H9 (cell line): ENCODE measurements at places on chromosomes 1 and 21. TPM values are rescaled to one million over a fixed set of nuclear protein-coding genes. Genes with fewer than 3 reads are reported as not detected.

DNA sequence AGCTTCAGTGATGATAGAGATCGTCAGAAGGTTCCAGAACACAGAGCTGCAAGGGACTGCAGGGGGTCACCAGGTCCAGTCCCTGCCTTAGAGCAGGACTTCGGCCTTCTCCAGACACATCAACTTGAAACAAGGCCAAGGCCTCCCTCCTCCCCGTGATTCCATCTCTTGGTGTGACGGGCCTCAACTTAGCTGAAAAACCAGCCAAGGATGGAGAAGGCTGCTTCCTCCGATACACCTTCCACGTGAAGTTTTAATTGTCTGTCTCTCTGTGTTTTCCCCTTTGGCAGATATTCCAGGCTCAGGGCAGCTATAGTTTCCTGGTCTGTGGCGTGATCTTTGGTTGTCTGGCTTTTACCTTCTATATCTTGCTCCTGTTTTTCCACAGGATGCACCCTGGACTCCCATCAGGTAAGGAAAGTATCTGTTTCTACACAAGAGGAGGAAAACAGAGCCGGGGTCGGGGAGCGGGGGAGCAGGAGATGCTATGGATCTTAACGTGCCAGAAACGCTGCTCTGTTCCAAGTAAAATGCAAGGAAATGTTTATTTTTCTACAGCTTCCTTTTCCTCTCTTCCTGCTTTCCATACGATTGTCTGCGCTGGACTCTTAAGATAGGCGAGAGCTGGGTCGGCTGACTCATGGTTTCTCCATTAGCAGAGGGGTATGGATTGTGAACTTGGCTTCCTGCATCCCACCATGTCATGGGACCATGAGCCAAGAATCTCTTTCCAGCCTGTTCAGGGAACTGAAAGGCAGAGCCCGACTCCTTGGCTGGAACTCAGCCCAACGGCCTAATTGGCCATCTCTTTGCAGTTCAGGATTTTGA lies 32.8 kb downstream of the ELK4 start:
- no peaks in the 10 kb centered on the region for H3K4me1 ChIP-seq
- no peak for DNase-seq
- no peak overlapping the region for H3K27ac ChIP-seq
- H3K4me3 ChIP-seq, result no peak overlapping the region
- H3K27me3 ChIP-seq, result no peaks in the 10 kb centered on the region; the same call in 1 of the 2 replicates

GRCh38 chr21:45897191-45898027 lies 84.2 kb upstream of the COL6A1 start:
- no peak for DNase-seq
- H3K27ac ChIP-seq, result no peak overlapping the region
- H3K4me3 ChIP-seq, result no peak overlapping the region
- no peaks in the 10 kb centered on the region for H3K27me3 ChIP-seq

- no peak for DNase-seq
- no peak overlapping the region; the same call in 2 of the 3 replicates for H3K4me3 ChIP-seq
- H3K36me3 ChIP-seq, result peaks cover 98% of the 10 kb centered on the region
- H3K27ac ChIP-seq, result no peak overlapping the region
- no peaks in the 10 kb centered on the region for H3K4me1 ChIP-seq
Observed at GRCh38 chr1:212973899-212974298, 23.6 kb downstream of the VASH2 start.

DNA sequence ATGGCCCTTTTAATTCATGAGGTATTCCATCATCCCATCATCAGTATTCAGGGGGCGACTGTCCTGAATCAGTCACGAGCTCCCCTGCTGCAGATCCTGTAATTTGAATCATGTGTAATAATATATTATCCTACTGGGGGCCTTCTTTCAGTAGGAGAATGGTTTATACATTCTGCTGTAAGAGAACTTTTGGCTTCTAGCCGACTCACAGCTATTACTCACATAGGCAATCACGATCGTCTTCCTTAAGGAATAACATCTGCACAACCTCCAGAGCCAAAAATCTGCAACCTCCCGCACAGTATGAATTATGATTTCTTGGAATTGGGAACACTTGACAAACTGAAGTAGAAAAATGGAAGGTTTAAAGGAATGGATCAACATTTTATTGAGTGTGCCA lies 343.0 kb downstream of the USP25 start:
- no peak overlapping the region for H3K4me3 ChIP-seq
- no peaks in the 10 kb centered on the region for H3K36me3 ChIP-seq
- no peak overlapping the region for H3K27ac ChIP-seq
- no peaks in the 10 kb centered on the region for H3K27me3 ChIP-seq
- no peaks in the 10 kb centered on the region; the same call in 1 of the 2 replicates for H3K4me1 ChIP-seq

The HSPB7 gene
- not detected in 2 replicates for total RNA-seq

The S100A7 gene
- total RNA-seq, result not detected in 2 replicates

- H3K36me3 ChIP-seq, result no peaks in the 10 kb centered on the region
- no peak for DNase-seq
- H3K27ac ChIP-seq, result no peak overlapping the region
Observed at GRCh38 chr1:183730886-183731573, 73.9 kb upstream of the RGL1 start.

The TFF3 gene
- 1.5 TPM in 2 replicates for total RNA-seq

The CFAP126 gene
- total RNA-seq, result not detected in 2 replicates

The PLXNA2 gene
- 0.57 and 0.64 TPM in 2 replicates for total RNA-seq

DNA sequence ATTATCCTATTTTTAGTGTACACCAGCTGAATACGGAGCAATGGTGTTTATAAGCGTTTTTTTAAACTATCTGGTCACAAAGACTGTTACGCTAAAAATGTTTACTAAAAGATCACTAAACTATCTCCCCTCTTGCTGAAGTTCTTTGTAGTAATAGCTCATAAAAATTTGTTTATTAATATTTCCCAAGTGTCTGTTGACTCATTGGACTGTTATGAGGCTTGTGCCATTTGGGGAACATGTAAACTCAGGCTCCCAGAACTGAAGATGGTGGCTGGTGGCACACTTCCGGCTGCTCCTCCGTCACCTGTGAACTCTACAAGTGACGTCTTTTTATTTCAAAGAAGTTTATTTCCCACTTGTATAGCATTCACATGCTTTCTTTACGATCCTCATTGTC lies 46.3 kb downstream of the AIDA start:
- no peaks in the 10 kb centered on the region for H3K27me3 ChIP-seq
- H3K4me1 ChIP-seq, result no peaks in the 10 kb centered on the region
- H3K4me3 ChIP-seq, result no peak overlapping the region
- H3K27ac ChIP-seq, result no peak overlapping the region
- peaks cover 51% of the 10 kb centered on the region for H3K36me3 ChIP-seq

GRCh38 chr1:211092955-211093354 lies 41.0 kb downstream of the KCNH1 start:
- no peak overlapping the region for H3K27ac ChIP-seq
- H3K4me1 ChIP-seq, result no peaks in the 10 kb centered on the region
- no peak for DNase-seq
- H3K36me3 ChIP-seq, result no peaks in the 10 kb centered on the region
- no peak overlapping the region for H3K4me3 ChIP-seq

- no peaks in the 10 kb centered on the region for H3K4me1 ChIP-seq
- H3K27ac ChIP-seq, result no peak overlapping the region
- H3K4me3 ChIP-seq, result no peak overlapping the region
- peaks cover 35% of the 10 kb centered on the region for H3K36me3 ChIP-seq
- DNase-seq, result no peak
Observed at GRCh38 chr1:113912594-113913311, 7.6 kb downstream of the DCLRE1B start.

- H3K27ac ChIP-seq, result no peak overlapping the region
- no peak overlapping the region for H3K4me3 ChIP-seq
- no peaks in the 10 kb centered on the region for H3K4me1 ChIP-seq
- no peak for DNase-seq
Observed at GRCh38 chr1:177385760-177386698, 215.3 kb downstream of the BRINP2 start.

The ANXA9 gene
- total RNA-seq, result 0.81 and 0.92 TPM in 2 replicates

DNA sequence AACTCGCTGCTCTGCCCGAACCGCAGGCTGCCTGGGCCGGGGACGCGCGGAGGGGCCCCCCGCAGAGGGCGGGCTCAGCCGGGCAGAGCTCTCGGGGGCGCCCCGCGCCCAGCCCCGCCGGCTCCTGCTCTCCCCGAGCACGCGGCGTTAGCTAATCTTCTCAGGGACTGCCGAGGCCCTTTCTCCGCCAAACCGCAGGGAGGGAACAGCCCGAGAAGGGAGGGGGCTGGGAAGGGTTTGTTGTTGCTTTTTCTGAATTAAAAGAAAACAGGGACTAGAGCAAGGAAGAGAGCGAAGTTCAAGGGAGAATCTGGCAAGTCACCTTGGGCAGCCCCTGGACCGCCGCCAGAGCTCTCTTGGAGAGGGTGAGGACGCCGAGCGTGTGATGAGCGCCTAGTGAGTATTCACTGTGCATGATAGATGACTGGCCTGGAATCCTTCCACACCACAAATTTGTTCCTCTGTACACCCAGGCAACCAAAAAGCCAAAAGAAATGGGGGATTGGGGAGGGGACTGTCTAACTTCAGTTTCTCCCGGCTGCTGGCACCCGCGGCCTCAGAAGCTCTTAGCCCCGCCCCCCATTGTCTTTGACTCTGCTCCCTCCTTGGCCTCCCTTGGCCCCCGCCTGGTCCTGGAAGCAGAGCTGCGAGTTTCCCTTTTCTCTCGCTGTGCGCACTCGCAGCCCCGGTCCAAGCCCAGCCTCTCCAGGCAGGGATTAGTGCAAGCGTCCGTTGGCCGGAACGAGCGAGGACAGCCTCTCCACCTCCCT lies 19.7 kb upstream of the LMX1A start:
- DNase-seq, result peak; percentile 87
- peak overlapping the region; percentile 88 for H3K4me3 ChIP-seq
- H3K4me1 ChIP-seq, result 0 out of 2 replicates have a peak, but pooled peaks cover 3% of the 10 kb centered on the region
- H3K27me3 ChIP-seq, result peaks cover 4% of the 10 kb centered on the region; the same call in 1 of the 2 replicates
- no peaks in the 10 kb centered on the region for H3K36me3 ChIP-seq

- no peak overlapping the region for H3K27ac ChIP-seq
- DNase-seq, result no peak
- H3K4me3 ChIP-seq, result no peak overlapping the region
Observed at GRCh38 chr21:21788591-21788990, 790.4 kb downstream of the NCAM2 start.

GRCh38 chr1:221688488-221688843 lies 53.4 kb downstream of the DUSP10 start:
- H3K4me1 ChIP-seq, result no peaks in the 10 kb centered on the region
- H3K27me3 ChIP-seq, result no peaks in the 10 kb centered on the region
- no peaks in the 10 kb centered on the region for H3K36me3 ChIP-seq
- DNase-seq, result no peak
- H3K4me3 ChIP-seq, result no peak overlapping the region
- H3K27ac ChIP-seq, result no peak overlapping the region

The GJA5 gene
- total RNA-seq, result 0.33 and 0.39 TPM in 2 replicates

The CHAF1B gene
- 19.3 and 21.7 TPM in 2 replicates for total RNA-seq

GRCh38 chr1:152517237-152517811 lies 3.0 kb downstream of the CRCT1 start:
- no peak for DNase-seq
- H3K36me3 ChIP-seq, result peaks cover 9% of the 10 kb centered on the region; the same call in 2 of the 3 replicates
- no peak overlapping the region for H3K27ac ChIP-seq
- no peaks in the 10 kb centered on the region for H3K27me3 ChIP-seq
- H3K4me3 ChIP-seq, result no peak overlapping the region
- H3K4me1 ChIP-seq, result no peaks in the 10 kb centered on the region

- H3K27me3 ChIP-seq, result no peaks in the 10 kb centered on the region; the same call in 1 of the 2 replicates
- H3K4me1 ChIP-seq, result peaks cover 8% of the 10 kb centered on the region; the same call in 1 of the 2 replicates
- DNase-seq, result peak; percentile 71
- no peak overlapping the region for H3K4me3 ChIP-seq
- no peak overlapping the region for H3K27ac ChIP-seq
Observed at GRCh38 chr1:40820251-40820797, 36.7 kb downstream of the KCNQ4 start.

GRCh38 chr1:199856216-199856780 lies 171.2 kb upstream of the NR5A2 start:
- no peaks in the 10 kb centered on the region for H3K36me3 ChIP-seq
- no peak overlapping the region for H3K27ac ChIP-seq
- no peaks in the 10 kb centered on the region for H3K27me3 ChIP-seq
- H3K4me1 ChIP-seq, result peaks cover 2% of the 10 kb centered on the region; the same call in 1 of the 2 replicates
- no peak for DNase-seq
- H3K4me3 ChIP-seq, result no peak overlapping the region

GRCh38 chr1:234727018-234727940 lies 117.3 kb upstream of the IRF2BP2 start:
- no peak overlapping the region for H3K4me3 ChIP-seq
- no peaks in the 10 kb centered on the region for H3K27me3 ChIP-seq
- H3K36me3 ChIP-seq, result no peaks in the 10 kb centered on the region

The KCNE2 gene
- total RNA-seq, result 0.29 TPM in 1 of 2 replicates, not detected in the other

The CRNN gene
- not detected in 2 replicates for total RNA-seq

DNA sequence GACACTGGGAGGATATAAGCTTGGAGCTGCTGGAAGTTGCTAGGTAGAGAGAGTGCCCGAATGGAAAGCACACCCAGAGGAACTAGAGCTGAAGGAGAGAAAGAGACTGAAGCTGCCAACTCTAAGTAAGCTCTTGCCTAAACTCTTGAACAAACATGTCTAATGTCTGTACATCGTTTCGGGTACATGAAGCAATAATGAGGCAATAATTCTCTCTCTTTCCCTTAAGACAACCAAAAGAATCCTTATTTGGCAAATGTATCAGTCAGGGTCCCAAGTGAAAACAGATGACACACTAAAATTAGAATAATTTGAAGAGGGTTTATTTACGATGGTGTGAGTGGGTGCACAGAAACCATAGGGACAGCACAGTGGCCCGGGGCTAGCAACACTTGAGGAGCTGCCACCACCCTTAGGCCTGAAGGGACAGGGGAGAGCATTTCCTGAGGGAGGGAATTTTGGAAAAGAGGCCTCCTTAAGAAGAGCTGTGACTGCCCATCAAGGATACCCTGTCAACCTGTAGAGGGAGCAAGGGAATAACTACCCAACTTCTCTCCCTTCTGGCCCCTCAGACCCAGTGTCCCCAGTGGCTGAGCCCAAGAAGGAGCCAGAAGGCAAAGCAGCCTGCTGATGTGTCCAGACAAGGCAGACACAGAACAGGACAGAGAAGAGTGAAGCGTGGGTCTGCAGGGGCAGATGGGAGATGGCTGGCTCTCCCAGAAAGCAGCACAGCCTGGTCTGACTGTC lies 36.1 kb upstream of the KHDRBS1 start:
- H3K36me3 ChIP-seq, result no peaks in the 10 kb centered on the region

- H3K27me3 ChIP-seq, result no peaks in the 10 kb centered on the region
- no peak overlapping the region for H3K4me3 ChIP-seq
- H3K4me1 ChIP-seq, result peaks cover 3% of the 10 kb centered on the region; the same call in 1 of the 2 replicates
- H3K36me3 ChIP-seq, result no peaks in the 10 kb centered on the region
Observed at GRCh38 chr1:101314244-101314643, 77.4 kb downstream of the S1PR1 start.

The CCDC30 gene
- total RNA-seq, result 1.4 and 1.8 TPM in 2 replicates

GRCh38 chr1:90712915-90713730 lies 4.0 kb downstream of the BARHL2 start:
- H3K36me3 ChIP-seq, result no peaks in the 10 kb centered on the region
- peaks cover 91% of the 10 kb centered on the region for H3K27me3 ChIP-seq
- no peak for DNase-seq
- H3K4me1 ChIP-seq, result peaks cover 2% of the 10 kb centered on the region; the same call in 1 of the 2 replicates
- no peak overlapping the region for H3K27ac ChIP-seq
- no peak overlapping the region for H3K4me3 ChIP-seq
